NCI-H1930 (cell line): ENCODE measurements at places on chromosomes 11 and 22.

DNA sequence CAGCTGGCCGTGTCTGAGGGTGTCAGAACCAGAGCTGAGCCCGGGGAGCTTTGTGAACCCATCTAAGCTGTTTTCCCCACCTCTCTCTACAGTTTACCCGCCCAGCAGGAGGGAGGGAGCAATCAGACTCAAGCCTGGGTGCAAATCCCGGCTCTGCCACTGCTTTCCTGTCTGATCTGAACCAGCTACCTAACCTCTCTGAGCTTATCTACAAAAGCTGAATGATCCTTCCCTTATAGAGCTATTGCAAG, 252 bp downstream of the APOL2 start:
- no peak for DNase-seq

DNA sequence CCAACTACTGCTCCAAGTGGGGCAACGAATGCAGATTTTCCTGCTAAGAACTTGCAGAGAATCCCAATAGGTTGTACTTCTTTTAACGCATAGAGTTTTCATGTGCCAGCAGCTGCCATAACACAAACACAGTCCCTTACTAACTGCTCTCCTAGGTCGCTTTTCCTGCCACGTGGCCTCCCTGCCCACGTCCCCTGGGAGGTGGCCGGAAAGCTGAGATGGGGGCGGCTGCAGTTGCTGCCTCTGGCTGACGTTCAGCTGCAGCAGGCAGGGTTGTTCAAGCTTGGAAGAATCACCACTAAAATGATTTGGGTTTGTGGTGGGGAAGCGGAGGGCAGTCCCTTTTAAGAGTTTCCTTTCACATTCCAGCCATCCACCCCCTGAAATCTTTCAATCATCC, 39.3 kb downstream of the ZNF202 start:
- DNase-seq = no peak

DNA sequence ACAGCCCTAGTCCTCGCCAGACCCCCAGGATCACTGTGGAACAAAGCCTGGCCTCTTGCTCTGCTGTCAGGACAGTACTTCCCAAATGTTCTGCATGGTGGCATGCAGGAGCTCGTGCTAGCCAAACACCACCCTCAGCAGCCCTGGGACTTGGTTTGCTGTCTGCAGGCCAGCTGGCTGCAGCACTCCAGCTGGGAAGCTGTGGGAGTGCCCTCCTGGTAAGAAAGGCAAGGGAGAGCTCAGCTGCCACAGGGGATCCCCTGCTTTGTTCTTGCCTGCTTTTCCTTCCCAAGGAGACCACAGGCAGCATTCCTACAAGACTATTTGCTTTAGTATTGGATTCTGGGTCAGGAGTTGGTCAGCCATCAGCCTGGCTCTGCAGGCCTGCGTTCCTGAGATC, 27.9 kb downstream of the TCIRG1 start:
- no peak for DNase-seq

DNA sequence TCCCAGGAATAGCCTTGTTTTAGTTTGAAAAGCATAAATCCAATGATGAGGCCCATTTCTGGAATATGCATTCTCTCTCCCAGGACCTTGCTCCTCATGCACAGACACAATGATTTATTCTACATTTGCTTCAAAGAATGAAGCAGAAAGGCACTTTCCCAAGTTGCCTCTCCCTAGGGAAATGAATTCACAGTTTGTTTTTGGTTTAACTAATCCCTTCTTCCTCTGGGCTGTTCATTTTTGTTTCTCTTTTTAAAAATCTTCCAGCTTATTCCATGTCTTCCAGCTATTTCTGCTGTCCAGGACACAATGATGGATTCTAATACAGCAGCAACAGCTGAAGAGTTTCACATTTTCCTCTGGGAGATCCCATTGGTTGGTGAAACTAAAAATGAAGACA, 1529.2 kb upstream of the TENM4 start:
- no peak for DNase-seq

DNA sequence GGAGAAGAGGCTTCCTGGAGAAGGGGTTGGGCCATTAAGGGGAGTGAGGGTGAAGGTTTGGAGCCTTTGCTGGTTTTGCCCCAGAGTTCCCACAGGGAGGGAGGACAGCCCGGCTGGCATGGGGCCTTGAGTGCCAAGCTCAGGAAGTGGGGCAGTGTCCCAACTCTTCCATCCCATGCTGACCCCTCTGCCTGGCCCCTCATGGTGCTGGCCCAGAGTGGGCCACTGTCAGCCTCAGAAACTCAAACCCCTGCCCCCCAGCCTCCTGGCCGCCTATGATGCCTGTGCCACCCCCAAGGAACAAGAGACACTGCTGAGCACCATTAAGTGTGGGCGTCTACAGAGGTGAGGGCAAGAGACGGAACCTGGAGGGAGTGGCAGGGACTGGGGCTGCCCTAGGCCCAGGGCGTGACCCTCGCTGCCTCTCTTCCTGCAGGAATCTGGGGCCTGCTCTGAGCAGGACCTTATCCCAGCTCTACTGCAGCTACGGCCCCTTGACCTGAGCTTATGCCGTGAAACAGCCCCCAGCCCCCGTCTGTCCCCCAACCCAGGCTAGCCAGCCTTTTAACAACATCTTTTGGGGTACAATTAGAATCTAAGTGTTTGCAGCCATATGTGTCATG, 5.4 kb downstream of the MUS81 start:
- DNase-seq = no peak

DNA sequence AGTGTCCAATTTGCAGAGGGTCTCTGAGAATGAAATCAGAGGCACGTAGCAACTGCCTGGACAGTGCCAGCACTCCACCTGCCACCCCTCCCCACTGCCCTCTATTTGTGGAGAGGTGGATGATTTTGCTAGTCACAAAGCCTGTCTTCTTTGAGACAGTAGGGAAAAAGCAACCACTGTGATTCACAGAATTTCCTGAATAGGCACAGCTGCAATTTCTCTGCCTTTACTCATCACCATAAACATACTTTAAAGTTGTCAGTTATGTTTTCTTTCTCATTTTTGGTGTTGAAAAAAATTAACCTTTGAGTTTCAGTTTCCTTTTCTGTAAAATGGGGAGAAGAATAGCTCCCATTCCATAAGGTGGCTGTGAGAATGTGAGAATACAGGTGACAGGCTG, 134.3 kb downstream of the TEAD1 start:
- no peak for DNase-seq

GRCh38 chr22:45783690-45784089, 112.1 kb downstream of the ATXN10 start:
- DNase-seq = no peak

DNA sequence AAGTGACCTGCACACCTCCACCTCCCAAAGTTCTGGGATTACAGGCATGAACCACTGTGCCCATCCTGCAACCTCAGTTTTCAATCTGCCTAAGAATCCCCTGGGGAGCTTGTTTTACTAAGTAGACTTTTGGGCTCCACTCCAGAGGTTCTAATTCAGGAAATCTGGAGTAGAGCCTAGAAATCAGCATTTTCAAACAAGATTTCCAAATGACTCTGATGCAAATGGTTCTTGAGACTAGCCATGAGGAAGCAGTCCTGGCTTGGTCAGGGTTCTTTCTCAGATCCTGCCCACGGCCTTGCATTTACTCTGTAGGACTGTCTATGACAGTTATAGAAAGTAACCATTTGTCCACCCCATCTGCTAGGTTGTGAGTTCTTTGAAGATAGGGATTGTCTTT, 1.6 kb upstream of the KCNE3 start:
- DNase-seq = no peak

GRCh38 chr11:74141241-74141695, 29.5 kb downstream of the C2CD3 start:
- DNase-seq = no peak

GRCh38 chr11:30889143-30889794, 303.1 kb upstream of the MPPED2 start:
- DNase-seq = no peak
